Activated CD4-positive, alpha-beta T cell treated with anti-CD3 and anti-CD28 coated beads, Interleukin-2, amount 50 U/mL, for 48 hours (primary cell): ENCODE measurements at places on chromosomes 7 and 10.

- no peak for DNase-seq
Observed at GRCh38 chr7:131096267-131096927, 231.3 kb upstream of the MKLN1 start.

- peak; percentile 20 for DNase-seq
Observed at GRCh38 chr7:91034459-91035368, 229.5 kb upstream of the FZD1 start.

DNA sequence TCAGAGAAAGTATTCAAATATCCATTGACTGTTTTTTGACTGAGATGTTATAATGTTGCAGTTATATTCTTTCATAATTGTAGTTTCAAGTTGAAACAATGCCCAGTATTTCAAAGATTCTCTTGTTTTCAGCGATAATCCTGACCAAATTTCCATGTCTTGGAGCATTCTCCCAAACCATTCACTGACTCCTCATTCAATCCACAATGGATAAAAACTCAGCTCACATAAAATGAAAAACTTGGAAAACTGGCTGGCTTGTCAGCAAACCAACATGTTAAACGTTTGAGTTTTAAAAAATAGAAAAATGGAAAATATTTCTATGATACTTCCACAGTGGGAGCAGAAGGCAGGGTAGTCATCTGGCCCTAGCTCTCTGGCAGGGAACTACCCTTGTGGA lies 184.4 kb downstream of the C7orf25 start:
- no peak for DNase-seq

- peak; percentile 22 for DNase-seq
Observed at GRCh38 chr7:111741811-111742240, 179.5 kb upstream of the IMMP2L start.

DNA sequence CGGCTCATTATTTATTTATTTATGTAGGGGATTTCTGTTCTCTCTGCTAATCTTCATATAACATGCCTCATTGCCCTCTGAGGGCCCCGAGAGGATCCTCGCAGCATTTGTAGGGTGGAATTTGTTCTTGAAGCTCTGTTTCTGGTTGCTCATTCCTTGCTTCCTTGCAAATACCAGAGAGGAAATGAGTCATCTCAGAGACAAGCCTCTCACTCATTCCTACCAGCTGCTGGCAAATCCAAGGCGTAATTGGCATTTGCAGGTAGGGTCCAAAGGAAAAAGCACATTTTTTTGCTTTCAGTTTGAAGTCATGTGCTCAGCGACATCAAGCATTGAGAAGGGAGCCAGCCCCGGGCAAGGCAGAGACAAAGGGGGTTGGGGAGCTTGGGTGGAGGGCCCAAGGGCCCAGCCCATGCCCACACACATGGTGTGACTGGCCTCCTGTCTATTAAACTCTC lies 501.6 kb downstream of the GALNT17 start:
- no peak for DNase-seq

DNA sequence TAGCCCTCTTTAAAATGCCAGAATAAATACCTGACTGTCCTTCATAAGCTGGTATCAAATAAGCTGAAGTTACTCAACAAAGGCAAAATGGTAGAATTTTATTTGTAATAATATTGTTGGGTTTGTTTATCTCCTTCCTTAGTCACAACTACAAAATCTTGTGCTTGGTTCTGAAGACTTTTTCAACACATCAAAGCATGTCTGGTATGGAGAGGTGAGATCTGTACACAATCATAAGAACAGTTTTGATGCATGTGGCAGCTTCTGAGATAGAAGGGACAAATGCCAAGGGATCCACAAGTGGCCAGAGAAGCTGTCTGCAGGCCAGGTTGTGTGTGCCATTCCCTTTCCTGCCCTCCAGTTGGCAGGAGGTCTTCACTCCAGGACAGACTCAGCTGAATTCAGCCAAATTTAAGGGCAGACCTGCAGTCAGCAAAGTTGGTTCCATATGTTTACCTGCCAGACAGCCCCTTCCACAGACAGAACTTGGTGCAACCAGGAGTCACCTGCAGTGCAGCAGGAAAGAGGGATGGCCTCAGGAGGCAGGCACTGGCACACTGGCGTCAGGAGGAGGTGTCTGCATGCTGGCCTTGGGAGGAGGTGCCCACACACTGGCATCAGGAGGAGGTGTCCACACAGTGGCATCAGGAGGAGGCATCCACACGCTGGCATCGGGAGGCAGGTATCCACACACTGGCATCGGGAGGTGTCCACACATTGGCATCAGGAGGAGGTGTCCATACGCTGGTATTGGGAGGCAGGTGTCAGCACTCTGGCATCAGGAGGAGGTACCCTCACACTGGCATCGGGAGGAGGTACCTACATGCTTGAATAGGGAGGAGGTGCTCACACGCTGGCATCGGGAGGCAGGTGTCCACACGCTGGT lies 93.1 kb upstream of the IKZF1 start:
- DNase-seq: no peak

DNA sequence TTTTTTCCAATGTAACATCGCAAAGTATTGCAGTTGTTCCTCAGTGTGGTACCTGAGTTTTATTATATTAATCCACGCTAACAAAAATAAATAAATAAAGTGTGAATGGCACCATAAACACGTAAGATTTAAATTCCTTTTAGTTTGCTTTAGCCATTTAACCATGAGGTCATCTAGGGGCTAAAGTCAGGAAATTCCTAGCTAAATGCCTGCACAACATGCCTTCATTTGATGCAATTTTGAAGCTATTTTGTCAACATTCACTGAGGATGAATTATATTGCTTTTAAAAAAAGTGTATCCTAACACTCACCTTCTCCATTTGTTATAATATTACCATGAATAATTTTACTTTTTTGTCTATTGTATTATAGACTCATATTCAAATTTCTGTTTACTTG lies 714.4 kb downstream of the GATA3 start:
- DNase-seq: no peak

- no peak for DNase-seq
Observed at GRCh38 chr7:97421307-97421930, 303.9 kb downstream of the SDHAF3 start.

GRCh38 chr7:151339651-151340382 lies 1.8 kb upstream of the NUB1 start:
- no peak for DNase-seq

DNA sequence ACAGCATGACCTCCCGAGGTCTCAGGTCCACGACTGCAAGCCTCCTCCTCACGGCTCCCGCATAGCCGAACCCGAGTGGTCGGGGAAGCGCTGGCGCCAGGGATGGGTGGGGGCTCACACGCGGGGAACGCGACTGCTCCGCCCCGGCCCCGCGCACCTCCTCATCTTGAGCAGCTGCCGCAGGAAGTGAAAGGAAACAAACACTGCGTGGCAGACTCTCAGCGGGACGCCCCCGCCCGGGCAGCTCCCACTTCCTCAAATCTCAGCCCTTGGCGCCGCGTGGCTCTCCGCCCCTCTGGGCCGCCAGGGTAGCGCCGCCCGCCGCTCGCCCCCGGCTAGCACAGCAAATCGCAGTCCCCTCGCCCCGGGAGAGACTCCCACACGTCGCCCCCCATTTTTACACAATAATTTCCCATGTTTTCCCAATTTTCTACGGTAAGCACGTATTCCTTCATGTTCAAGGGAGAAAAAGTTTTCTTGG lies at the start of gene TMEM243:
Gene TMEM243 (minus strand): TSS at position 188 of the 481 bp plus-strand sequence. CDS start 229 bp downstream, outside the sequence.
- peak; percentile 84 for DNase-seq

GRCh38 chr10:47225219-47225927 lies 74.6 kb upstream of the GDF10 start:
- DNase-seq: no peak

GRCh38 chr7:15433151-15433550 lies 128.7 kb downstream of the AGMO start:
- no peak for DNase-seq

DNA sequence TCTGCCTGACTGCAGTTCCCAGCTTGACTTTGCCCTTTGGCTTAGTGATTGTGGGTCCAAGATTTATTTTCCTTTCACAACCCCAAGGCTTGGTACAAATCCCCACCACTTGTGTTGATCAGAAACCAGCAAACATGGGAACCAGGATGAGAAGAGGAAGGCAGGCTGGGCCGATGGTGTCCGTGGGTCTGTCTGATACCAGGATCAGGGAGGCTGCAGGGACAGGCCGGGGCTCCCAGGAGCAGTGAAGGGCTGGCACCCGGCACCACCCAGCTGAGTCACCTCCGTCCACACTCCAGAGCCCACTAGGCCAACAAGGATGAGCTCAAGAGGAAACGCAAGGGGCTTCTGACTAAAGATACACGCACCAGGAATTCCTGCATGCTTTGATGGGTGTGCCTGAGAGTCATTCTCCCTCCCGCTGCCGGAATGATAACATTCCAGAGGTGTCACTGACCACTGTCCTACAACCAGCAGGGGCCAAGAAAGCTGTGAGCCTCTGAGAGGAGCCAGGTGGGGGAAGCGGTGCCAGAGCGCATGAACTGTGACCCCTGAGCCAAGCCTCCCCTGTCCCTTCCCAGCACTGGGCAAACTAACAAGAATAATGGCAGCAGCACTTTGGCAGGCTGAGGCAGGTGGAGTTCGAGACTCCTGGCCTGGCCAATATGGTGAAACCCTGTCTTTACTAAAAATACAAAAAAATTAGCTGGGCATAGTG lies 29.2 kb upstream of the PROSER2 start:
- DNase-seq: no peak

DNA sequence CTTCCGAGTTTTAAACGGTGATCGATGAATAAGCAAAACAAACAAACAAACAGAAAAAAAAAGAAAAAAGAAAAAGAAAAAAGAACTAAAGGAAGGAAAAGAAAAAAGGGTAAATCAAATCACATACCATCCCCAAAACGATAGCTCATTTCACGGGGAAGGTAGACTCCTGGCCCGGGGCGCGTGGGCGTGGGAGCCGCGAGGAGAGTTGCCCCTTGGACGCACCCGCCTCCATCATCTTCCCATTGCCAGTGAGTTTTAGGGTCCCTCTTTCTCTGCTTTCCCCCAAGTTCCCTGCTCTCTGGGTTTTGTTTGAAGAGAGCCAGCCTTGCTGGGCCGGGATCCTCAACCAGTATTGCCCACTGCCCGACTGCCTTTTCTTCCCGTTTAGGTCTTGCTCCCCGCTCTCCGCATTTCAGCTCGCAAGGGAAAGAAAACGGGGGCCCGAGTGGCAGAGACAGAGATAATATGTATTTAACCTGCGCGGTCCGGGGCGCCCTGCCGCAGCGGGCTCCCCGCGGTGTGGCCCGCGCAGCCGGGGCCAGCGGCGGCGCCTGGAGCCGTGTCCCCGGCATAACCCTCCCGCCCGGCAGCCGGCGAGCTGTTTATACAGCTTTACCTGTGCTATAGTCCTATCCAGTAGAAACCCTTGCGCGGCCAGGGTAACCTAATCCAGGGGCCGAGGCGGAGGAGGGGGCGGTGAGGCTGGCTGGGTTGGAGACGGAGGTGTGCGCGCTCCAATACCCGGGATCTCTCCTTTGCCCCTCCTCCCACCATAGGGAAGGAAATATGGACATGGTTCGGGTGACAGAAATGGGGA lies 5.2 kb upstream of the GATA3 start:
- peak; percentile 50 for DNase-seq

DNA sequence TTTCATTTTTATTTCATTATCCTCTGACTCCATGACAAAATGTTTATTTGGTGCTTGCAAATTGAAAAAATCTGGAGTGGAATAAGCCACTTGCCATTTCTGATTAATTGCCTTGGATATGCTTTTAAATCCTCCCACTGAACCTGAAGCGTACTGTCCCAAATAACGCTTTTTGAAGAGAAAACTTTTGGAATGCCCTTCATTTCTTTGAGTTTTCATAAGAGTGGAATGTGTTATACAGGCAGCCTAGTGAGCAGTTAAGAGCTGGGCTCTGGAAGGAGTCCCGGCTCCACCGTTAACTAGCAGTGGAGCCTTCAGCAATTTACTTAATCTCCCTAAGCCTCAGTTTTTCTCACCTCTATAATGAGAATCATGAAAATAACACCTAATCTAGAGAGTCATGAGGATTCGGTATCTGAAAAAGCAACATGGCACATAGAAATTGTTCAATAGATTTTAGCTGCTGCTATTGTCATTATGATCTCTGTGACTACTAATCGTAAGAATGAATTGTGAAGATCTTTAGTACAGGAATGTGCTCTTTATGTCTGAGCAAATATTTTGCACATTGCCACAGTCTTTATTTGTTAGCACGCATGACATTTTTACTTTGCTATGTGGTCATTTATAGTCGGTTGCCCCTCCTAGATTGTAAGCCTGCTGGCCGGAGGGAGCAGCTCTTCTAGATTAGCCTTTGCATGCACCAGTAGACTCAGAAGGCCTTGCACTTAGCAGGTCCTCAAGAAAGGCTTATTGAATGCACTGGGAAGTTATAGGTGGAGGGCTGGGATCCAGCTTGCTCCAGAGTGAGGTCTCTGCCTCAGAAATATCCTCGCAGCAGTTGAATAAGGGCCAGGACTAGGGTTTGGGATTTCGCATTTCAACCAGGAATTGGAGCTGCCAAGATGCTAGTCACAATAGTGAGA lies 59.4 kb downstream of the PLCE1 start:
- DNase-seq: no peak

DNA sequence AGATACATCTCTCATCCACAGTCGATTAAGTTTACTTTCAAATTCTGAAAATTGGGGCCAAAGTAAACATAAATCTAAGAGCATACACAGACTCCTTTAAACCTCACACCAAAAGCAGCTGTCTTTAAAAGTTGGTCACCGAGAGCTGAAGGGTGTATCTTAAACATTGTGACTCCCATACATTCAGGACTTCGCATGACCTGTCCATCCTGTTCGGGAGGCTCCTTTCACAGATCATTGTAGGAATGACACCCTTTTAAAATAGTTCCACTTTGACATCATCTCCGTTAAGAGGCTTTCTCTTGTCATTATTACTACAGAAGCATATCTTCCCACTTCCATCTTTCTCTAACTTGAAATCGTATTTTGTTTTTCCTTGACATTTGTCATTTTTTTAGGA lies 440.0 kb downstream of the DNAJB9 start:
- DNase-seq: no peak

DNA sequence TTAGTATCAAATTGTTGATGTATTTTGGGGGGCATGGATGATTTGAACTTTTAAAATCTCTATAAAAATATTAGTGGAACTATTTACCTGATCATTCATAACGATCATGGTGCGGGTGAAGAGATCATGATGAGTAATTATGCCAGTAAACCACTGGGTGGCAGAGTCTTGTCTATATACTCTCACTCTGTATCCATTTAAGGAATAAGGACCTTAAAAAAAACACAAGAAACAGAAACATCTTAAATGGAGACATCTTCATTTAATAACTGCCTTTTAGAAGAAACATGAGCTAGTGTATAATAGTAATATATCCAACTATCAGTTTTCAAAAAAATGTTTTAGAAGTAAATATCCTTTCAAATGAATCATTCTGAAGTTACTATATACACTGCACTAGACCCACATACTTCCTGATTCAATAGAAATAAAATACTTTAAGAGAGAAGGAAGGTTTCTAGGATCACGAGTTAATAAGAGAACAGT lies 84.0 kb downstream of the NRBF2 start:
- no peak for DNase-seq

DNA sequence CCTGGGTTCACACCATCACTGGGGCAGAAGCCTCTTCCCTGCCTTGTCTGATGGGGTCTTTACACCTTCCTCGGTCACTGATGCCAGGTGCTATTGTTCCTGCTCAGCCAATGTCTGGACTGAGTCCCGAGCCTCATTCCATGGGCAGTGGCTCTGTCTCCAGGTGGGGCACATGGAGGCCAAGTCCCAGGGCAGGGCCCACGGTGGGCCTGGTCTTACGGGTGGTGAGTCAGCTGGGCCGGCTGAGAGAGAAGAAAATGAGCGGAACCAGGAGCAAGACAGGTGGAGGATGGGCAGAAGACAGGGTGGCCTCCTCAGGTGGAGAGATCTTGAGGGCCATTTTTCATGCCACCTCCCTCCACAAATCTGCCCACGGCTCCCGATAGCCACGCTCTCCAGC lies 131.7 kb upstream of the FAM20C start:
- DNase-seq: no peak

- no peak for DNase-seq
Observed at GRCh38 chr7:26423436-26423835, 131.8 kb downstream of the SNX10 start.
